ENCODE measurements at places on chromosomes 2 and 18.

GRCh38 chr2:44766220-44766619 lies 175.3 kb upstream of the SIX3 start:
- no peak overlapping the region for H3K4me3 ChIP-seq
- no peaks in the 10 kb centered on the region for H3K36me3 ChIP-seq
- H3K27ac ChIP-seq, result no peak overlapping the region
- DNase-seq, result no peak
- no peaks in the 10 kb centered on the region for H3K27me3 ChIP-seq
- H3K4me1 ChIP-seq, result no peaks in the 10 kb centered on the region

DNA sequence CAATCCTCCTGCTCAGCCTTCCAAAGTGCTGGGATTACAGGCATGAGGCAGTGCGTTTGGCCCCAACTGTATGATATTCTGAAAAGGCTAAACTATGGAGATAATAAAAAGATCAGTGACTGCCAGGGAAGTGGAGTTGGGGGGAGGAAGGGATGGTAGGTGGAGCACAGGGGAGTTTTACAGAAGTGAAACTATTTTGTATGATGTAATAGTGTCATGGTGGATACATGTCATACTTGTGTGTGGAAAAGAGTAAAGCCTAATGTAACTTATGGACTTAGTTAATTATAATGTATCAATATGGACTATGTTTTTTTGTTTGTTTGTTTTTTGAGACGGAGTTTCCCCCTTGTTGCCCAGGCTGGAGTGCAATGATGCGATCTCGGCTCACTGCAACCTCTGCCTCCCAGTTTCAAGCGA lies 2.9 kb upstream of the GGCX start:
- H3K4me1 ChIP-seq, result peaks cover 9% of the 10 kb centered on the region
- no peaks in the 10 kb centered on the region for H3K36me3 ChIP-seq
- no peak overlapping the region for H3K27ac ChIP-seq

DNA sequence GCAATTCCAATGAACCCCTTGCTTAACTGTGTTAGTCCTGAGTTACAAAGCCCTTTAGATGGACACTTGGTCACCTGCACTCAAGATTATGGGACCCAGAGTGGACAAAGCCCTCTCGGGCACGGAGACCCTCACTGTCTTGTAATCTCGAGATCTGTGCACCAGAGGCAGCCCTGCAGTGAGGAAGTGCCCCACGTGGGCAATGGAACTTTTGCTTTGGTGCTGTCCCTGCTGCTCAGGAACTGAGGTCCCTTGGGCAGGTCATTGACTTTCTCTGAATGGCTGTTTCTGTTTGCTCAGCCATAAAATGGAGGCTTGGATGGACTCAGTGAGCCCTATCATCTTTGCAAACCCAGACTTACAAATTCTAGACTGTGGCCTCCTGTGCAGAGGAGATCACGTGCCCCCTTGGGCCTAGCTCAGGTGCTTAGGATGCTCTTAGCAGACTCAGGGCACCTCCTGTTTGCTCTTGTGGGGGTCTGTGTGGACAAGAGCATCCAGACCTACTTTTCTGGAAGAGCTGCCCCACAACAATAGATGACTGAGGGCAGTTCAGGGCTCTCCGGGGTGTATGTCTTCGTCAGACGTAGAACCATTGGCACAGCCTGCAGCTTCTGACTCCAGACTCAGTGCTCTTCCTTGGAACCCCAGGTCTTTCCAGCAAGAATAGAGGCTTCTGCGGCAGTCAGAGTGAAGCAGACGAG lies 94.5 kb upstream of the HS6ST1 start:
- H3K4me3 ChIP-seq, result no peak overlapping the region
- no peak overlapping the region for H3K27ac ChIP-seq
- H3K4me1 ChIP-seq, result no peaks in the 10 kb centered on the region
- DNase-seq, result no peak

- H3K27ac ChIP-seq, result no peak overlapping the region
- no peaks in the 10 kb centered on the region for H3K4me1 ChIP-seq
- H3K36me3 ChIP-seq, result no peaks in the 10 kb centered on the region
- H3K4me3 ChIP-seq, result no peak overlapping the region
These were observed 39.8 kb downstream of the NDUFA10 start for GRCh38 chr2:239985356-239985755.

DNA sequence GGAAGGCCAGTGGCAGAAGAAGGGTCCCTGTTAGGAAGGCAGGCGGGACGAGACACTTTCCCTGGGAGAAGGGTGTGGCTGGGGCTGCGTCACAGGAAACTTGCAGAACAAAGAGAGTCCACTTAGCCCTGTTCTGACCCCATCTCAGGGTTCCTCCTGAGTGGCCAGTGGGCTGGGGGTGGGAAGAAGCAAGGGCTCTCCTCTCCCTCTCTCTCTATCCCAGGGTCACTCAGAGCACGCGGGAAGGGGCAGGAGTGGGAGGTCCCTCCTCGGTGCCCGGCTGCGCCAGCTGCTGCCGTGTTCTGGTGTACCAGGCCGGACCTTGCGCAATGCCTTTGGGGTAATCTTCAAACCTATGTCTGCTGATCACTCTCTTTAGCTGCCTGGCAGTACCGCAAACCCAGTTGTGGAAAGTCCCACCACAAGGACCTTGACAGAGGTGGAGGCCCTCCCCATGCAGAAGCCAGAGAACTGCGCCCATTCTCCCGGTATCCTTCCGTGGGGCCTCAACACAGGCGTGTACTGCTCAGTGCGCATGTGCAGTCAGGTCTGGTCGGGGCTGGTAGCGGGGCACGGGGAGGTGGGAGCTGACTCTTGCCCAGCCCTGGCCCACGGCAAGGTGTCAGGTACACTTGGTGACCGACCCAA lies 47.8 kb upstream of the ST3GAL5 start:
- no peak for DNase-seq
- no peaks in the 10 kb centered on the region for H3K27me3 ChIP-seq
- peak overlapping the region; percentile 68 for H3K27ac ChIP-seq
- H3K36me3 ChIP-seq, result no peaks in the 10 kb centered on the region
- H3K4me1 ChIP-seq, result no peaks in the 10 kb centered on the region

DNA sequence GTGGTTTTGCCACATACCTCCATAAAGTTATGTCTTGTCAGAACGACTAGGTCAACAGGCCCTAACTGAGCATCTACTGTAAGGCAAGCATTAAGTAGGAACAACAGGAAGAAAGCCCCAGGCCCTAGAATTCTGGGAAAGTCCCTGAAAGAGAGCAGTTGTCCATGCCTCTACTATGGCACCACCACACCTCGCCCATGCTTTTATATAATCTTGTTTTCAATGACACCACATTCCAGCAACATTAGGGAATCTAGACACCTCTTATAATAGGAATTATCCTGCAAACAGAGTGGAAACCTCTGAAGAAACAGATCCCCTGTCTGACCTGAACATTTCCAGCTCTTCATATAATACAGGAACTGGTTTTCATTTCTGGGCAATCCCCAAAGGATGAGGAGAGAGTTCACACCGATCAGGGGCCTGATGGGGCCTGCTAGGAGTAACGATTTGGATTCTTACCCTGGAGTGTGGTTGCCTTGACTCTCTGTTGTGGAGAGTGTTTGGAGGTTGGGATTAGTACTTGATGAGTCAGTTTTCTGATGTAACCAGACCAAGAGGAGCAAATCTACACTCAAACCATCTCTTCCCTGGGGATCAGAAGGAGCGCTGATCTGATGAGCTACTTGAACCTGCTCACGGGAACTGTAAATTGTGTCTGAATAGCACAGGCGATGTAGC lies 31.9 kb upstream of the CEP68 start:
- no peaks in the 10 kb centered on the region for H3K4me1 ChIP-seq
- no peak for DNase-seq
- H3K4me3 ChIP-seq, result no peak overlapping the region
- H3K27me3 ChIP-seq, result no peaks in the 10 kb centered on the region

DNA sequence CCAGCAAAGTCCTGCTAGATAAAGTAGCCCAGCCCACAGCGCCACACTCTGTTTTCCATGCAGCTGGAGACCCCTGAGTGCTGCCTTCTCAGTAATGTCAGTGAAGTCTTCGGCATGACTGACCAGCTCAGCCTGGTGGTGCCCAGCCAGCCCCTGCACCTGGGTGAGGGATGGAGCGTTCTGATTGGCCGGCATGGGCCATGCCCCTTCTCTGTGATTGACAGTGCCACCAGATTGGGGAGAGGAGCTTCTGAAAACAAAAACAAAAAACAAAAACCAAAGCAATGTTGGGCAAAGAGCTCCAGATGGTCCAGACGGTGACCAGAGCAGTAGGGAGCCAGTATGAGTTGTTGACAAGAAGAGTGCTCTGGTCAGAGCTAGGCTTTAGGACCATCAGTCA lies 122.6 kb downstream of the DYSF start:
- H3K36me3 ChIP-seq, result no peaks in the 10 kb centered on the region
- H3K27me3 ChIP-seq, result no peaks in the 10 kb centered on the region
- no peak overlapping the region for H3K4me3 ChIP-seq
- H3K4me1 ChIP-seq, result no peaks in the 10 kb centered on the region

DNA sequence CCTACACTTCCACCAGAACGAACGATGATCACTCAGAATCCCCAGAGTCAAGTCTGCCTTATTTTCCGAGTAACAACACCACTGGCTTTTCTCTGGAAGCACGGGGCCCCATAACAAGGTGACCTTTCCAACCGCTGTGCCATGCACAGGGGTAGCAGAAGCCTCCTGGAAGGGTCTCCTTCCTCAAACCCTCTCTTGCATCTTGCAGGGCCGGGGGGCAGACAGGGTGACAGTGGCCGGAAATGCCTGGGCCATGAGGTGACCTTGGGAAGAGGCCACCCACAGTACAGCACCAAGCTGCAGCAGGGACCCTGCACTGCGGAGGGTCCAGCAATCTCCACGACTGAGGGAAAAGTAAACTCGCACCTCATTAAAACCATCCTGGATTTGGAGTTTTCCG lies 108.5 kb downstream of the PXDN start:
- H3K27ac ChIP-seq, result no peak overlapping the region
- no peak overlapping the region for H3K4me3 ChIP-seq
- H3K4me1 ChIP-seq, result no peaks in the 10 kb centered on the region
- no peak for DNase-seq
